ENCODE measurements at places on chromosomes 13 and 19.

- no peak for DNase-seq
These were observed 1138.2 kb downstream of the UQCRFS1 start for GRCh38 chr19:28074773-28075172.

- DNase-seq = no peak
These were observed 7.3 kb upstream of the TYROBP start for GRCh38 chr19:35915443-35915842.

- DNase-seq = no peak
These were observed 2.8 kb downstream of the SEMA6B start for GRCh38 chr19:4556597-4557127.

- DNase-seq = no peak
These were observed 458 bp upstream of the ATP8A2 start for GRCh38 chr13:25371158-25371874.

GRCh38 chr13:110157718-110158117 lies 149.2 kb downstream of the COL4A1 start:
- DNase-seq = no peak

DNA sequence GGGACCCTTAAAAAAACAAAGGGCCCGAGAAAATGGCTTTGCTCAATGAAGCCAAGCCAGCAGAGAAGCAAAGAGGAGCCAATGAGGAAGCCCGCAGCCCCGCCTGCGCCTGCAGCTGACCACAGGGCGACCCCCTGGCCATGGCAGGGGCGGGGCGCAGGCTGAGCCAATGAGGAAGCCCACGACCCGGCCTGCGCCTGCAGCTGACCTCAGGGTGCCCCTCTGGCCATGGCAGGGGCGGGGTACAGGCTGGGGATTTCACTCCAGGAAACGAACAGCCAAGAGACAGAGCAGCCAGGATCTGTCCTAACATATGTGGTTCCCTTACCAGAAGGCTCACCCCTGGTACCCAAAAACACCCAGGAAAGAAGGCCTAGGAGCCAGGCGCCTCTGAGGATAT lies 101.4 kb downstream of the STK24 start:
- DNase-seq = no peak

DNA sequence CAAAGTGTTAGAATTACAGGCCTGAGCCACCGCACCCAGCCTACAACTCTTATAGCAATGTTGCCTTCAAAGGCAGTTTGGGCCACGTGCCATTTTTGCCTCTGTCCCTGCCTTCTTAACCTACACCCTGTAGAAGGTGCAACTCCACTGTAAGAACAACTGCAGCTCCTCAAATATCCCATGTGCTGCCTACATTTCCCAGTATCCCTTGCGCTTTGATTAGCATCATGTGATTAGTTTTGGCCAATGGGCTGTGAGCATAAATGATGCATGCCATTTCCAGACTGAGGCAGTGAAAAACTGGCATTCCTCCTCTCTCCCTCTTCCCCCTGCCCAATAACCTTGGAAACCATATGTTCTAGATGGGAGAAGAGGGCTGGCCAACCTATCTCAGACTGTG lies 75.2 kb upstream of the MRI1 start:
- DNase-seq = peak; percentile 1

- no peak for DNase-seq
These were observed 314.1 kb downstream of the FOXO1 start for GRCh38 chr13:40352380-40352778.

- DNase-seq = no peak
These were observed 523.2 kb upstream of the HTR2A start for GRCh38 chr13:47420020-47420419.

DNA sequence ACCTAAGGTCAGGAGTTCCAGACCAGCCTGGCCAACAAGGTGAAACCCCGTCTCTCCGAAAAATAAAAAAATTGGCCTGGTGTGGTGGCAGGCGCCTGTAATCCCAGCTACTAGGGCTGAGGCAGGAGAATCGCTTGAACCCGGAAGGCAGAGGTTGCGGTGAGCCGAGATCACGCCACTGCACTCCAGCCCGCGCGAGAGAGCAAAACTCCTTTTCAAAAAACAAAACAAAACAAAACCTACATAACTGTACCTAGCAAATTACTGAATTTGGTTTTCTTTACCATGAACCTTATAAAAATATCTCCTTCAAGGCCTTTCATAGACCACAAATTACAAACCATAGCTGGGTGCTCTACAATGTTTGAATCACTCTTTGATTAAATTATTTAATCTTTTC lies 760 bp downstream of the ZNF91 start:
- peak; percentile 42 for DNase-seq

DNA sequence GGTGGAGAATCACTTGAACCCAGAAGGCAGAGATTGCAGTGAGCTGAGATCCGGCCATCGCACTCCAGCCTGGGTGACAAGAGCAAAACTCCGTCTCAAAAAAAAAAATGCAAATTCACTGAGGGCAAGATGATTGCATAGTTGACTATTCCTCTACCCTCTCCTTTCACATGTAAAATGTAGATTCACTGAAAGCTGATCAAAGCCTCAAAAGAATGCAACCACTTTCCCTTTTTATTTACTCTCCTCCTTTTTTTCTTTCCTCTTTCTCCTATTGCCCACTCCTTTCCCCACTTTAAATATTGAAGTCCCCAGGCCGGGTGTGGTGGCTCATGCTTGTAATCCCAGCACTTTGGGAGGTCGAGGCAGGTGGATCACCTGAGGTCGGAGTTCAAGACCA lies 6.3 kb downstream of the TEX101 start:
- no peak for DNase-seq

- no peak for DNase-seq
These were observed 33.2 kb upstream of the MEDAG start for GRCh38 chr13:30872685-30873461.

GRCh38 chr13:66040506-66040905 lies 1189.6 kb downstream of the PCDH9 start:
- no peak for DNase-seq

DNA sequence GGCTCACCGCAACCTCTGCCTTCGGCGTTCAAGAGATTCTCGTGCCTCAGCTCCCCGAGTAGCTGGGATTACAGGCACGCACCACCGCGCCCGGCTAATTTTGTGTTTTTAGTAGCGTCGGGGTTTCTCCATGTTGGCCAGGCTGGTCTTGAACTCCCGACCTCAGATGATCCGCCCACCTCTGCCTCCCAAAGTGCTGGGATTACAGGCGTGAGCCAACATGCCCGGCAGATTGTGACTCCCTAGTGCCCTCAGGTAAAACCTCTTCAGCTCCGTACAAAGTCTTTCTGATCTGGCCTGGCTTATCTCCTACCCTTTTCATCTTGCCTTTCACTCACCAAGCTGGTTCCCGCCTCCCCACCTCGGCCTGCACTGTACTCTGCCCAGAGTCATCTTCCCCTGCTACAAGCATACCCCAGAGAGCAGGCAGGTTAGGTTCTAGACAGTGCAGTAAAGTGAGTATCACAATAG lies 15.0 kb downstream of the BICRA start:
- no peak for DNase-seq

DNA sequence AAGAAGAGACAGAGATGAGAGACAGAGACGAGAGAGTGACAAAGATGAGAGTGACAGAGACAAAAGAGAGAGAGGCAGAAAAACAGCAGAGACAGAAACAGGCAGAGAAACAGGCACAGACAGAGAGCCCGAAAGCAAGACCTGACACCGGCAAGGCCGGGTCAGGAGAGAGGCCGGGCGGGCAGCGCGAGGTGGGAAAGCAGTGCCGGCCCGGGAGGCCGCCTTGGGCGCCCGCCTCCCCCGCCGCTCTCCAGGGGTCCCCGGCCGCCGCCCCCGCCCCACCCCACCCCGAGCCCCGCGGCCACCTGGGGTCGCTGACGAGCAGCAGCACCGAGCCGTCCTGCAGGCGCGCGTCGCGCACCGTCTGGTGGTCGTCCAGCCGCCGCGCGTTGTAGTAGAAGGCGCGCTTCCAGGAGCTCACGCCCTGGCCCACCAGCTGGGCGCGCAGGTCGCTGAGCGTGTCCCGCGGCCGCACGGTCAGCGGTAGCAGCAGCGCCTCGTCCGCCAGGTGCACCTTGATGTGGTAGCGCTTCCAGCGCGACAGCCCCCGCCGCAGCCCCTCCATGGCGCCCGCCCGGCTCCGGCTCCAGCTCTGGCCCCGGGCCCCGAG lies at the start of gene TINCR:
Gene TINCR (minus strand): TSS at position 594 of the 610 bp plus-strand sequence.
- DNase-seq = no peak

DNA sequence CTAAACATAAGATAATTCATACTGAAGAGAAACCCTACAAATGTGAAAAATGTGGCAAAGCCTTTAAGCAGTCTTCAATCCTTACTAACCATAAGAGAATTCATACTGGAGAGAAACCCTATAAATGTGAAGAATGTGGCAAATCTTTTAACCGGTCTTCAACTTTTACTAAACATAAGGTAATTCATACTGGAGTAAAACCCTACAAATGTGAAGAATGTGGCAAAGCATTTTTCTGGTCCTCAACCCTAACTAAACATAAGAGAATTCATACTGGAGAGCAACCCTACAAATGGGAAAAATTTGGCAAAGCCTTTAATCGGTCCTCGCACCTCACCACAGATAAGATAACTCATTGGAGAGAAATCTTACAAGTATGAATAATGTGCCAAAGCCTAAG lies 40.6 kb downstream of the ZNF254 start:
- DNase-seq = no peak

GRCh38 chr13:73401769-73402168 lies 343.0 kb downstream of the KLF5 start:
- DNase-seq = no peak

GRCh38 chr13:24670961-24671381 lies 9.2 kb upstream of the ATP12A start:
- DNase-seq = no peak

GRCh38 chr19:2037651-2038255 lies 13.3 kb downstream of the MKNK2 start:
- no peak for DNase-seq

- DNase-seq = no peak
These were observed 25.9 kb downstream of the CLEC4M start for GRCh38 chr19:7788933-7789323.

DNA sequence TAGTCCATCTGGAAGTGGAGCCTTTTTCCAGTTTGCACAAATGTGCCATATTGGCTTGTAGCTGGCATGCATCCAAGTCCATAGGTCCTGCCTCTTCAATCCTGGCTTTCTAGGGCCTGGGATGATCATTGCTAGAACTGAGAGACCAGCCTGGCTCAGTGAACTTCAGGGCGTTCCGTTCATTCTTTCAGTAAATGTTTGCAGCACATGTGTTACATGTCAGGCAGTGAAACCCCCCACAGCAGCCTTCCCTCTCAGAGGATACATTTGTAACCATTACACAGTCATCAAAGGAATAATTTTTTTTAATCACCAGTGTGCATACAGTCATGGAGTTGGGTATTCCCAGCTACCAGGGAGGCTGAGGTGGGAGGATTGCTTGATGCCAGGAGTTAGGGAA lies 9.7 kb downstream of the FUT2 start:
- no peak for DNase-seq

- DNase-seq = no peak
These were observed 54.5 kb upstream of the TPM4 start for GRCh38 chr19:16021796-16022195.

DNA sequence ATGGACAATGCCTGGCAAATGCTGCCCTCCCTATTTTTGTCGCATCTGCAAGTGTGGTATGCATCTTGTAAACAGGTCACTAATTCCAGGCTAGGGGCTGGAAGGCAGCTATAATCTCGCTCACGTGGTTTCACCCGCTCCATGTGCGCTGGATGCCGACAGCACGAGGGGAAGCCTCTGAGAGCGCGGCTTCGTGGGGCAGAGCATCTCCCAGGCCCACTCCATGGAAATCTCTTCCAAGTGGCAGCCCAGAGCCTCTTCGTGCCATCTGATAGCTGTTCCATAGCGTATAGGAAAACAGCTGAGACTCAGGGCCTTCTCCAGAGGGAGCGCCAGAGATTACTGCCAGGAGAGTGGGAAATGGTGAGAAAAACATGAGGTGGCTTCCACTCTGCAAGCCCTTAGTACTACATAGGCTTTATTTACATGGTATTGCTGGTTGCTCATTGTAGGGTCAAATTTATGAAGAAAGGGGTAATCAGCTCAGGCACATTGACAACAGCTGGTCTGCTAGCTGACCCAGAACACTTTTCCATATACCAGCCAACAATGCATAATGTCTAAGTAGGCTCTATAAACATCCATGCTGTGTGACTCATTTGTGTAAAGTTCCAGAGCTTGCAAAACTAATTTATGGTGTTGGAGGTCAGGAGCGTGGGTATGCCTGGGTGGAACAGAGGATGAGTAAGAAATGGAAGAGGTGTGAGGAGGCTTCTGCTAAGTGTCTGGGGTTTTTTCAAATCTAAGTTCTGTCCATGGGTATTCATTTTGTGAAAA lies 165.2 kb downstream of the SHISA2 start:
- DNase-seq = no peak

DNA sequence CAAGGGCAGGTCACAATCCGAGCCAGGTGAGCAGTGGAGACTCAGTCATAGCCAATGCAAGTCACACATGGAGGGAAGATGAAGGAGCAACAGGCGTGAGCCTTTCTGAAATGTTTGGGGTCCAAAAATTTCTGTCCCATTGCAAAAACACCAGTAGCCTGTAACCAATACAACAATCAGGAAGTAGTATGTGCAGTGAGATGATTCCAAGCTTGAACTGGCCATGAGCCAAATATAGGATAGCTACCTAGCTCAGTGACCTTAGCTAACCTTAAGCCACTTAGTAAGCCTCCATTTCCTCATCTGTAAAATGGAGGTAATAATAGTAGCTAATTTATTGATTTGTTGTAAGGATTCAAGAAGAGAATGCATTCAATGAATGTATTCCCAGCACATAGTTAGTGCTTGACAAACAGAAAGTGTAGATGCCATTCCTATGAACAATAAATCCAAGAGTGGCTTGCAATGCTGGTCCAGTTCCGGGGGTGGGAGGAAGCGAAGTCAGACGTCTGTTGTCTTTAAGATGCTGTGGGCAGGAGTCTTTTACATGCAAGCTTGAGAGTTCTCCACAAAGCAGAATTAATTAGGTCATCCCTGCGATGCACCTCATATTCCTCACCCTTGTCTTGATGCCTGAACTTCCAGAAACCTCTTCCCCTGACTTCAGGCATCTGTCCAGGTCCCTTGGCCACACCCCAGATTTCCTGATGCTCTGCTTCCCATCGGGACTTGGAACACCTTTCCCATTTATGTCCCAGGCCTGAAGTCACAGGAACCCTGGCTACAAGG lies 195.7 kb upstream of the UBL3 start:
- no peak for DNase-seq

DNA sequence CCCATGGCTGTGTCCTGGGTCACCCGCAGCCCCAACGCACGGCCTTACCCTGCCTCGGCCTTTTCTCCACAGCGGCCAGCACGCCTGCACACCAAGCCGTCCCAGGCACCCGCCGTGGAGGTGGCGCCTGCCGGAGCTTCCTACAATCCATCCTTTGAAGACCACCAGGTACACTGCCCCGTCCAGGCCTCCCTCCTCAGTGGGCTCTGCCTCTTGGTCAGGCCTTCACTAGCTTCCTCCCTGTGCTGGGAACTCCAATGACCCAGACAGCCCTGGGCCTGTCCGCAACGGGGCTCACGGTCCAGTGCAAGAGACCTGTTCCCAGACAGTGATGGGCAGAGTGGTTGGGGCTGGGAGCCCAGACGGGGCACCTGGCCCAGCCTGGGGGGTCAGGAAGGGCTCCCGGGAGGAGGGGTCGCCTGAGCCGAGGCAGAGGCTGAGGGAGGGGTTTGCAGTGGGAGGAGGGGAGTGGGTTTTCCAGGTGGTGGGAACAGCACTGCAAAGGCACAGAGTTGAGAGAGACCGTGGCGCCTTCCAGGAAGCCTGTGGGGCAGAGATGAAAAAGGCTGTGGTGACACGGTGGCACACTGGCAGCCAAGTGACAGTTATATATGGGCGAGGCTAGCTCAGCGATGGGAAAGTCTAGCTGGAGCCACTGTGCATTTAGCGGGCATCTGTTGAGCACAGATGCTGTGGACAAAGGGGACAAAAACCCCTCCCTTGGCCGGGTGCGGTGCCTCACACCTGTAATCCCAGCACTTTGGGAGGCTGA lies 7.3 kb downstream of the NOP53 start:
- DNase-seq = no peak
